BJ (cell line): ENCODE measurements at places on chromosomes 3 and 15.
A peak's percentile ranks its signal among the peaks of the same experiment; 100 is the strongest.

DNA sequence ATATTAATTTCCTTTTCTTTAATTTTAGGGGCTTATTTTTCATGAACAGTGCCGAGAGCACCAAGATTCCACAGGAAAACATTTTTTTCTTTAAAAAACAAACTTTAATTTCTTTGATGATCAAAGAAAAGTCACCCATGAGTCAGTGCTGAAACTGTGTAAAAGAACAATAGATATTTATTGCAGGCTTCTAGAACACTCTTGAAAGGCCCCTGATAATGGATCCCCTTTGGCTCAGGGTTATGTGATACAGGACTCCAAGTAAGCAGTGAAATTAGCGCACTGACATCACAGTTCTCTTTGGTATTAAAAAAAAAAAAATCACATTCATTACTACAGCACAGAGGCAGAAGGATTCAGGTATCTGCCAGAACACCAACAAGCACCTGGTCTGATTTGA lies 66.1 kb upstream of the MYZAP start:
- DNase-seq = no peak

DNA sequence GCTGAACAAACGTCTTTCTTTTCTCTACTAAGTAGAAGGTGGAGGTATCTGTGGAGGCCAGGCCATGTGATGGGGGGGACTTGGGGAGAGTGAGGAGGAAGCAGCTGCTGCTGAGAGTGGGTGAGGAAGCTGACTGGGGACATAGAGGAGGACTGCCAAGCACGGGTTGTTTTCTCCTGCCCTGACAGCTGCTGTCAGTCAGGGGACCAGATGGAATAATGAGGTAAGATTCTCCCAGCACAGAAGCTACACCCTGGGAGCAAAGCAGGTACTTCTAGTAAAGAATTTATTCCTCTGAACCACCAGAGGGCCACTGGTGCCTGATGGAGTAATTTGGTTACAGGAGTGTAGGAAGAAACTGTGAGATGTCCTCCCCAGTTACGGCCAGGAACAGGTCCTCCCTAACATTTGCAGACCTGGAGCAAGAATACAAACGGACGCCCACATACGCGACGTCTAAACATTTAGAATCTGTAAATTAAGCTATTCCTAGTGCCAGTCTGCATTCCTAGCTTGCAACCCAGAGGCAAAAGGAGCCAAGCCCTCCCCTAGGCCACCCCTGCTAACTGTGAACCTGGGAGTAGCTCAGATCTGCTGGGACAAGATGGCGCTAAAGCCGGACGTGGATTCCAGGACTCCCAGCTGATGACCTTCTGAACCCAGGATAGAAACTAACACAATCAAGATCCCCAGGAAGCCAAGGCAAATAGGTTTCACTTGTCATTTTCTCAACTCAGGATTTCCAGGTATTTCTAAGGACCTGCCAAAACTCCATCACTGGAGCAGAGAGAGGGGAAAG lies 14.8 kb downstream of the CRYGS start:
- DNase-seq = no peak

DNA sequence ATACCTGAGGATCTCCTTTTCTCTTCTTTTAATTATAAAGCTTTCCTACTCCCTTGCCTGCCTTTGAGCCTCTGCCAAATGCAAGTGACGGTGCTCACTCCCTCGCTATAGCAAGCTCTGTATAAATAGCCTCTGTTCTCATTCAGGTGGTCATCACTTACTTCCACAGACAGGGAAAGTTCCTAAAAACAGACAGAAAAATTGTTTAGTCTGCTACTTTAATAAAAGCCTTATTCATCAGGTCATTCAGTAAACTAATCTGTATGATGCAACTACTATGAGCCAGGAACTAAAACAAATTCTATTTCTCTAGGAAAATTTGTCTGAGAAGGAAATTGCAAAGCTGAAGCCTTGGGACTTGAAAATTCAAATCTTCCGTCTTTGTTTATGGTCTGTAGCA lies 10.2 kb upstream of the DLG1 start:
- DNase-seq = no peak

DNA sequence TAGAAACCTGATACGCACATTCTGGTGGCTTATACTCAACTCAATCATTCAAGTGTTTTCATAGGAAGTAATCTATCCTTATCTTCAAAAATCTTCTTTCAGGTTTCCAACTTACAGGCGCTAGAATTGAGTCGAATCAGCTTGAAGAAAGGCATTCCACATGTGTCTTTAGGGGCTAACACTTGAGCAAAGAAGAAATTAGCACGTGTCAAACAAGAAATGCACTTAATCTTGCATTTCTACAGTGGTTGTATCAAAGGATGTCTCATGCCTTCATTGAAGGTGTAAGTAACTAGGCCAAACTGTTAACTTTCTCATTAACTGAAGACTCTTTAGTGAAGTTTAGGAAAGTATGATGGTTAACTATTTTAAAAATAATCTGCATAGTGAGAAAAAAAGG lies 557.6 kb downstream of the MAGI1 start:
- DNase-seq = no peak

GRCh38 chr15:41798607-41799487 lies 24.6 kb downstream of the MAPKBP1 start:
- DNase-seq = no peak

DNA sequence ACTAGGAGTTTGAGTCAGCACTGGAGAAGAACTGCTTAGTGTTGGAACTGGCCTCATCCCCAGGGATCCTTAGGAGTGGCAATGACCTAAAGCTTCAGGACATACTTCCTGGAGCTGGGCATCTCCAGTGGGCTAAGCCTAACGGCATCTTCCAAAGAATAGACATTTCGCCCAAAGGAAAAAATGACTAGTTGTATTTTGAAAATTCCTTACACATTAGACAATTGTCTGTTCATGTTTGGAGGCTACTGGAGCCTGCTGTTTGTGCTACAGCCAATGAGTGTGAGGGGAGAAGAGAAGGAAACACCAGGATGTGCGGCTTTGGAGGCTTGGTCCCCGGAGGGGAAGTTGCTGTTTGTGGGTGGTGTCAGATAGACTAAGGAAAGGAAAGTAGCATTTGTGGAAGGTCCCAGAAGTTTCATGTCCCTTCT lies 77.6 kb downstream of the POLR2M start:
- peak; percentile 69 for DNase-seq

DNA sequence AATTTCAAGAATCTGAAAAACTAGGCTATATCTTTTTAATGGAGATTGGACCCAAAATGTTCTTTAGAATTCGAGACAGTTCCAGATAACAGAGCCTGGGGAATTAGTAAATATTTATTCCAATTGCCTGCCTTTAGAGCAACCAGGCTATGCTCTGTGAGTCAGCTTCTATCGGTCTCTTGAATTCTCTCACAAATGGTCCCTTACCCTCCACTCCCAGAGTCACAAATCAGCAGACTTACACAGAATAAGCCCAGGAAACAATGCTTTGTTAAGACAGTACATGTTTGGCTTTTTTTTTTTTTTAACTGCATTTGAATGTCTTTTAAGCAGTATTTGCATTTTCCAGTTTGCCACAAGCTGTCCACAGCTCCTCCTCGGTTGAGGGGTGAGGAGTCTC lies 460.7 kb upstream of the CBLB start:
- DNase-seq = no peak

DNA sequence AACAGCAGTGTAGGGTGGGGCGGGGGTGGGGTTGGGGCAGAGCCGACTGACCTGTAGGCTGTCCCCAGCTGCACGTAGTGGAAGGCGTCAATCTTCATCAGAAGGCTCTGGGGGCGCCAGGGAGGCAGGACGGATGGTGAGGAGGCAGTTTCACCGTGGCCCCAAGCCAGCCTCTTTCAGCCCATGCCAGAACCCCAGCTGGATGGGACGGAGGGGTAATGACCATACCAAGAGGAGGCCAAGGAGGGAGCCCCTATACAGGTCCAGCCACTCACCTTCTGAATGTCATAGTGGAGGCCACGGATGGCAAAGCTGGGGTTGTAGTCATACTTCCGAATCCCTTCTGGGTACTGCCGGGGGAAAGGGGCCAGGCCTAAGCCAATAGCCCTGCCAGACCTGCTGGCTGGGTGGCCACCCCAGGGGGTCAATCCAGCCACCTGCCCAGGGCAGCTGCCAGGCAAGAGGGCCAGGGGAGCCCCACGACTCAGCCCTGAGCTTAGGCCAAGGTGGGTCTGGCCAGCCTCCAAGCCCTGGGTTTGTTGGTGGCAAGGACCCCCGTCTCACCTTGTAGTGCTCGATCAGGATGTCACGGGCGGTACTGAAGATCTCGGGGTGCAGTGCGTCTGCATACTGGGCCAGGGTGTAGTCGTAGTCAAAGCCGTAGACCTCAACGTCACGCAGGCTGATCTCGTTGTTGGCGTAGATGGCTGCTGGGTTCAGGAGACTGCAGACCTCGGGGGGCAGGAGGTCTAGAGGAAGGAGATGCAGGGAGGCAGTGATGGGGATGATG lies 4.9 kb downstream of the NT5DC2 start:
- DNase-seq = no peak

GRCh38 chr3:126102530-126102951 lies 18.6 kb upstream of the SLC41A3 start:
- no peak for DNase-seq

GRCh38 chr15:69132430-69132829 lies 28.0 kb upstream of the GLCE start:
- no peak for DNase-seq

- no peak for DNase-seq
These were observed 165.8 kb downstream of the NUP210 start for GRCh38 chr3:13254028-13254951.

- DNase-seq = no peak
These were observed 96.1 kb upstream of the SOX2 start for GRCh38 chr3:181615666-181616065.

- DNase-seq = no peak
These were observed 149.7 kb upstream of the SPRED1 start for GRCh38 chr15:38102972-38103371.

- peak; percentile 26 for DNase-seq
These were observed 50.0 kb upstream of the PSMD6 start for GRCh38 chr3:64073158-64073761.

DNA sequence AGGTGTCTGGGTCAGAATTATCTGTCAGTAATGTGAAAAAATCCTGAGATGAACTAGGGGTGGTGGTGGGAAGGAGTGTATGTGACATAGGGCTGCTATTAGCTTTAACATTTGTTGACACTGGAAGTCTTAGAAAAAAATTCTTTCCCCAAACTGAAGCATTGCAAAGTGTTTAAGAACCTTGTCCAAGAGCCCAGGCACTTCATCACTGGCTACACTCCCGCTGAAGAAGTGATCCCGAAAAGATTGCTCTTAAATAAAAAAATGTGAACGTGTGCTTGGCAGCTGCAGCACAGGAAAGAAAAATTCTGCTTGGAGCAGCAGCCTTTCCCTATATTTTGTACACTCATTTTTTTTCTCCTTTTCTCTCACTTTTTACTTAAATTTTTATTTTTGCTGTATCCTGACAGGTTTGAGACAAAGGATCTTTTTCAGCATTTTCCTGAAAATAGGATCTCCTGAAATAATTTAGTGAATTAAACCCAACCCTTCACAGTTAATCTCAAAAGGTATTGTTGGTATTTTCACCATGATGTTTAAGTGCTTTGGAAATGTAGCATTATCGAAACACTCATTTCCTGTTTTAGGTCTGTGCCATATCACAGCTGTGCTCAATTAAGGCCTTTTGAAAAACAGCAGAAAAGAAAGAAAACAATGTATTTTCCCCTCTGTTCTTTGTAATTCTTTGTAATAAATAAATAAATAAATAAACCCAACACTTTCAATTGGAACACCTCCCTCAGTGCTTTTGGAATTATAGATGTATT lies 477.6 kb downstream of the ZNF385D start:
- DNase-seq = peak; percentile 29

DNA sequence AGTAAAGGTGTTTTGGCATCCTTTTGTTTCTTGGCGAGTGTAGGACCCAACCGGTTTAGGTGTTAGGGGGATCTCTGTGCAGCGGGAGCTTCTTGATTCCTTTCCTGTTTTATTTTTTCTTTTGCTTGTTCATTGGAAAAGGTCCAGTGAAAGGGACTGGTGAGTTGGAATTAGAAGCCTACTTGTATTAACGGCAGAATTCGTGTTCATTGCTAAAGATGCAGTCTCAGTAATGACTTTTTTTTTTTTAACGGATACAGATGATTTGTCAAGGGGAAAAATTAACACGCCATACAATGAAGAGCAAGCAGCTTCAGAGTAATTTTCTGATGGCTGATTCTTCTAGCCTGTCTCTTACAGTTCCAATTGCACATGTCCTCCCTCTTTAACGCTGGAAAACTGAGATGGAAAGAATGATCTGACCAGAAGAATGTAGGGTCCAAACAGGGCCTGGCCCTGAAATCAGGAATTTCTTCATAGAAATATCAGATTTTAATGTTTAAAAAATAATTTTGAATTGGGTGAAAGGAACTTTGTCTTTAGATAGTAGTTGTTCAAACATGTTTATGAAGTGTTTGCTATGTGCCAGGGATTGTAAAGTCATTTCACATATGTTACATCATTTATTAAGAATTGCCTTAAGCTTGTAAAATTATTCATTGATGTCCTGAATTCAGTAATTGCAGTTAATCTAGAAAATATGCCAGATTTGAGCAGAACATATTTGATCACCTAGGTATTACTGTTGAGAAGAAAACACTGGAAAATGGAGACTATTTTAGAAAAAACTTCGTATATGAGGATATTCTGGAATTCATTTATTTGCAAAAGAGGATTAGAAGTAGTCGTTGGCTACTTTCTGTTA lies 1.4 kb downstream of the MAPK6 start:
- DNase-seq = no peak

DNA sequence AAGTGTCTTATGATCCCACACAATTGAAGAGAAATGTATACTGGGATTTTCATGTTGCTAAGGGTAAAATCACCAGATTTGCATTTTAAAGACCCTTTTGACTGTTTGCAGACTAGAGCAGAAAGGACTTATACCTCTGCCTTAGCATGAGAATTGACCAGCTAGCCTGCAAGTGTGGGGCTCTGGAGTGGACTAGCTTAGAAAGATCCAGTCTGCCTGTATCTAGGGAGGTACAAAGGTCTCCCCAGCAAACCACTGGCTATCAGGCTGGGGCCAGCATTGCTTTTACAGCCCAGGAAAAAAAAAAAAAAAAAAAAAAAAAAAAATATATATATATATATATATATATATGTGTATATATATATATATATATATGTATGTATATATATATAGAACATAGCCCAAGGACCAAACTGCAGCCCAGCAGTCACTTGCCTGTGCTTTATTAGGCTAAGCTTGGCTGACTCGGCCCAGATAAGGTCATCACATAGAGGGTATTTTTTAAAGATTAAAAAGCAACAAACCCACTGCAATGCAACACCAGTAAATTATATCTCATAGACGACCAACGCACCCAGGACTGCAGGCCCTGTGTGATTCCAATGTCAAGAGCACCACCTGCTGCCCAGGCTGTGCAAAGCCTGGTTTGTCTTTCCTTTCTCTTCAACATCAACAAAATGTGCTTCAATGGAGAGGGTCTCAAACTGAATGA lies 63.7 kb downstream of the DCLK3 start:
- no peak for DNase-seq

GRCh38 chr3:59566481-59566975 lies 516.7 kb upstream of the CFAP20DC start:
- no peak for DNase-seq

GRCh38 chr15:38882221-38882620 lies 317.6 kb upstream of the RASGRP1 start:
- no peak for DNase-seq

DNA sequence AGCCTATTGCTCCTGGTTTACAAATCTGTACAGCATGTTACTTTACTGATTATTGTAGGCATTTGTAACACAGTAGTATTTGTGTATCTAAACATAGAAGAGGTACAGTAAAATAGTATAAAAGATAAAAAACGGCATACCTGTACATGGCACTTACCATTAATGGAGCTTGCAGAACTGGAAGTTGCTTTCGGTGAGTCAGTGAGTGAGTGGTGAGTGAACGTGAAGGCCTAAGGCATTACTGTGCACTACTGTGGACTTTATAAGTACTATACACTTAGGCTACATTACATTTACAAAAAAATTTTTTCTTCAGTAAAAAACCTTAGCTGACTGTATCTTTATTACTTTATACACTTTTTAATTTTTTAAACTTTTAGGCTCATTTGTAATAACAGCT lies 90.9 kb downstream of the RAP2B start:
- DNase-seq = no peak
